ENCODE measurements at places on chromosomes 3 and 15. TPM values are rescaled to one million over a fixed set of nuclear protein-coding genes. Genes with fewer than 3 reads are reported as not detected.
A peak's percentile ranks its signal among the peaks of the same experiment; 100 is the strongest.

CHRNA7 gene
- total RNA-seq = 0.75 TPM

MOBP gene
- total RNA-seq = not detected

SAMMSON gene
- not detected for total RNA-seq

PIF1 gene
- total RNA-seq = 0.67 TPM

MYRIP gene
- total RNA-seq = 5.9 TPM

EOMES gene
- 1.2 TPM for total RNA-seq

VGLL3 gene
- 61.5 TPM for total RNA-seq

FBXW12 gene
- not detected for total RNA-seq

RHOV gene
- not detected for total RNA-seq

CP gene
- total RNA-seq = 3.4 TPM

LTK gene
- total RNA-seq = 15.1 TPM

GRCh38 chr3:124878561-124879336, 8.4 kb downstream of the ITGB5 start:
- no peak for DNase-seq
- no peak overlapping the region for H3K4me3 ChIP-seq
- H3K27me3 ChIP-seq = no peaks in the 10 kb centered on the region
- H3K36me3 ChIP-seq = no peaks in the 10 kb centered on the region
- H3K27ac ChIP-seq = peak overlapping the region; percentile 68
- peaks cover 36% of the 10 kb centered on the region for H3K4me1 ChIP-seq

DNA sequence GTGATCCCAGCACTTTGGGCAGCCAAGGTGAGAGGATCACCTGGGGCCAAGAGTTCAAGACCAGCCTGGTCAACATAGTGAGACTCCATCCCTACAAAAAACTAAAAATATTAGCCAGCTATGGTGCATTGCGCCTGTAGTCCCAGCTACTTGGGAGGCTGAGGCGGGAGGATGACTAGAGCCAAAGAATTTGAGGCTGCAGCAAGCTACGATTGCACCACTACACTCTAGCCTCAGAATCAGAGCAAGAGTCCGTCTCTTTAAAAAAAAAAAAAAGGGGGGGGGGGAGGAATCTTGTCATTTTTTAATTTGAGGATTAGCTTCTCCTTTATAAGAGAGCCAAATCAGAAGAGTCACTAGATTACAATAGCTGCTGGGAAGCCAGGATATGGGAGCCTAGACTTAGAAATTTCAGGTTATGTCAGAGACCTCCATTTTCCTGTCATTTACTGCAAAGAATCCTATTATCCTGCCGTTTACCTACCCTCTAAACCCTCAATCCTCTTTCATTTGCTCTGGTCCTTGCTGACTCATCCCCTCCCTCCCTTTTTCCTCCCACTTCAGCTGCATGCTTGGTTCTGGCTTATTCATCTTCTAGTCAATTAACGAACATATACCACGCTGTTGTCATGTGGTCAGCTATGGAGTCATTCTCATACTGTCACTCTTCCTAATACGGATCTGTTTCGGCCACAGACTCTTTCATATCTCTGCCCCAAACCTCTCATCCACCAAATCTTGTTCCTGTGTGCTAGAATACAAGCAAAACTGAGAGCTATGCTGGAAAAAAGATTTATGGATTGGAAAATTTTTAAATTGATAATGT, 83.8 kb upstream of the PPIB start:
- H3K27me3 ChIP-seq = no peaks in the 10 kb centered on the region
- no peak overlapping the region for H3K4me3 ChIP-seq
- H3K27ac ChIP-seq = no peak overlapping the region
- peaks cover 16% of the 10 kb centered on the region for H3K4me1 ChIP-seq
- no peak for DNase-seq
- no peaks in the 10 kb centered on the region for H3K36me3 ChIP-seq

DNA sequence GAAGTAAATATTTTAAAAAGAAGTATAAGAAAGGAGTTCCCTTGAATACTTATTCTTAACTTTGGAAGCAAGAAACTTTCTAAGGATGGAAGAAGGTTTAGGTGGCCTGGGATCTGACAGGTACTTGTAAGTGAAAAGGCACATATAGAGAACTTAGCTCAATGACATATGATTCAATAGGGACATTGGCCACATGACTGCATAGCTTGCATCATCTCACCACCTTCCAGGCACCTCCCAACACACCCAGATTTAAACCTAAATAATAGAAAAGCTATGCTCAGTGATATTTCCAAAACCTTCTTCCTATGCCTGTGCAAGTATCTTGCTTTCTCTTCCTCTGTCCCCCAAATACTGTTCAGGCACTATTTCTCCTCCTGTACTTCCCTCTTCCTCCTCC, 4.7 kb upstream of the P2RY1 start:
- no peak for DNase-seq
- H3K36me3 ChIP-seq = no peaks in the 10 kb centered on the region
- no peak overlapping the region for H3K4me3 ChIP-seq
- peaks cover 1% of the 10 kb centered on the region for H3K4me1 ChIP-seq
- no peak overlapping the region for H3K27ac ChIP-seq

- H3K36me3 ChIP-seq = no peaks in the 10 kb centered on the region
- H3K27me3 ChIP-seq = no peaks in the 10 kb centered on the region
- no peak overlapping the region for H3K4me3 ChIP-seq
Measured at GRCh38 chr3:197258168-197258755, 40.1 kb downstream of the DLG1 start.

- H3K27me3 ChIP-seq = no peaks in the 10 kb centered on the region
- DNase-seq = no peak
- no peak overlapping the region for H3K27ac ChIP-seq
- no peaks in the 10 kb centered on the region for H3K36me3 ChIP-seq
Measured at GRCh38 chr3:110494093-110494490, 577.5 kb upstream of the NECTIN3 start.

DNA sequence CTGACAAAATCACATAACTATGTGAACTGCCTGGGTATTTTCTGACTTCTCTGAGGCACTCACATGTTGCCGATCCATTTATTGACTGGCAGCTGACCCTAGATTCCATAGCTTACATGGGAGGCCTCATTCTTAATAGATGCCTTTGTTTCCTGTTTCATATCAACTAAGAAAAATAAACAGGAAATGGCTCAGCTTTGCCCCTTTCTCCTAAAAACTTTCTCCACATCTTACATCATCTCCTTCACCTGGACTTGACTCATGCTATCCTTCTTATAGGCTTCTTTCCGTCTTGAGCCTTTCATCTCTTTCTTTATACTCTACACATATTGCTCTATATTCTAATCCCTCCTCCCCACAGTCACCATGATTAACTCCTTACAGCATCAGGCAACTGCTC, 38.0 kb downstream of the TXNRD3 start:
- no peak for DNase-seq
- H3K4me1 ChIP-seq = no peaks in the 10 kb centered on the region
- H3K4me3 ChIP-seq = no peak overlapping the region

DNA sequence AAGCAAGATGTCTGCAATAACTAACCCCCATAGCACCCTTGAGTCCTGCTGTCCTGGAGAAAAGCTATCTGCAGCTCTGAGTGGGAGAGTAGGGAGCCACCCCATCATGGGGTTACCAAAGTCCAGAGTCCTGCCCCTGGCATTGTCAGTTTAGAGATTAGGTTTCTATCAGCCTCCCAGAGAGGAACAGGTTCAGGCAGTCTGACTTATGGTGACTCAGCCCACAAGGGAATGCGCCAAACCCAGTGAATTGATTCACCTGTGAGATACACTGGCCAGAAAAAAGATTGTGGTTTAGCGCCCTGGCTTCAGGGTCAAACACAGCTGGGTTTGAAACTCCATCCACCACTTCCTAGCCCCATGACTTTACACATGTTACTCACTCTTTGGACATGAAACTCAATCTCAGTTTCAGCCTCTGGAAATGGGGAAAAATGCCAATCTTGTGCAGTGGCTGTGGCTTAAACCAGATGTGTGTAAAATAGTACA, 263.6 kb upstream of the HES1 start:
- no peak overlapping the region for H3K27ac ChIP-seq
- no peaks in the 10 kb centered on the region for H3K27me3 ChIP-seq
- DNase-seq = no peak
- no peak overlapping the region for H3K4me3 ChIP-seq
- no peaks in the 10 kb centered on the region for H3K36me3 ChIP-seq
- H3K4me1 ChIP-seq = no peaks in the 10 kb centered on the region

DNA sequence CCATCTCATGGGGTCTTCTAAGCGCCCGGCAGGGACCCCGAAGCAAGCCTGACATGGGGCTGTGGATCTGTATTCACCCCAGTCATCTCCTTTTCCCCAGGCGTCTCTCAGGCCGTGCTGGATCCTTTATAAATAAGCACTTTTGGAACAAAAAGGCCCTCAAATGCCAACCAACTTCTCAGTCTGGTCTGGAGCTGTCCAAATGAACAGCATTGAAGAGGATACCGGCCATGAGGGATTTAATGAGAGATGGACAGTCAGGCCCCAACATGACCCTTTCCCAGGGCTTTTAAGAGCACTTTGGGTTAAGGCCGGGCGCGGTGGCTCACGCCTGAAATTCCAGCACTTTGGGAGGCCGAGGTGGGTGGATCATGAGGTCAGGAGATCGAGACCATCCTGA, 89.2 kb upstream of the SPATA12 start:
- H3K36me3 ChIP-seq = no peaks in the 10 kb centered on the region
- no peaks in the 10 kb centered on the region for H3K27me3 ChIP-seq
- DNase-seq = no peak
- H3K27ac ChIP-seq = no peak overlapping the region

DNA sequence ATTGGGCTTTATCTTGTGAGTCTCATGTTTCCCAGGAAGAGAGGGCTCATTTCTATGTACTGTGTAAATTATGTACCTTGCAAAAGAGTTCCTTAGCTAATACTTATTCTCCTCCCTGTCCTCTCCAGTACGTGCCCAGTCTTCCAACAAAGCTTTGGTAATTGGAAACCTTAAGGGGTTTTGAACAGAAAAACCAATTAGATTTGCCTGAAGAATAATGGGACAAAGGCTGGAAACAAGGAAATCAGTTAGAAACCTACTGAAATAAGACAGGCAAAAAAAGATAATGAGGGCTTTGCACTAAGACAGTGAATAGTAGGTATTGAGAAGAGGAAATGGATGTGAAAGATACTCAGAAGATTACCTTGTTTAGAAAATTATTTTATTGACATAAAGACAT, 82.5 kb downstream of the SPRED1 start:
- peaks cover 5% of the 10 kb centered on the region for H3K36me3 ChIP-seq
- no peak for DNase-seq
- no peaks in the 10 kb centered on the region for H3K27me3 ChIP-seq

GRCh38 chr3:175620532-175620931, 761.4 kb downstream of the NAALADL2 start:
- H3K27ac ChIP-seq = no peak overlapping the region
- no peaks in the 10 kb centered on the region for H3K36me3 ChIP-seq
- no peak for DNase-seq
- H3K27me3 ChIP-seq = no peaks in the 10 kb centered on the region
- H3K4me1 ChIP-seq = no peaks in the 10 kb centered on the region
- H3K4me3 ChIP-seq = no peak overlapping the region

GRCh38 chr15:26910715-26911114, 43.9 kb downstream of the GABRA5 start:
- H3K27me3 ChIP-seq = no peaks in the 10 kb centered on the region
- no peak overlapping the region for H3K27ac ChIP-seq
- no peak for DNase-seq
- no peak overlapping the region for H3K4me3 ChIP-seq
- H3K4me1 ChIP-seq = no peaks in the 10 kb centered on the region

GRCh38 chr3:167694121-167694520, 40.4 kb upstream of the WDR49 start:
- no peak for DNase-seq
- H3K4me1 ChIP-seq = peaks cover 5% of the 10 kb centered on the region
- no peak overlapping the region for H3K4me3 ChIP-seq
- no peak overlapping the region for H3K27ac ChIP-seq
- peaks cover 53% of the 10 kb centered on the region for H3K36me3 ChIP-seq

GRCh38 chr3:5056111-5056391, 66.0 kb upstream of the ARL8B start:
- DNase-seq = no peak
- peaks cover 10% of the 10 kb centered on the region for H3K4me1 ChIP-seq
- no peak overlapping the region for H3K4me3 ChIP-seq
- H3K27me3 ChIP-seq = no peaks in the 10 kb centered on the region
- H3K36me3 ChIP-seq = no peaks in the 10 kb centered on the region
- peak overlapping the region; percentile 44 for H3K27ac ChIP-seq

DNA sequence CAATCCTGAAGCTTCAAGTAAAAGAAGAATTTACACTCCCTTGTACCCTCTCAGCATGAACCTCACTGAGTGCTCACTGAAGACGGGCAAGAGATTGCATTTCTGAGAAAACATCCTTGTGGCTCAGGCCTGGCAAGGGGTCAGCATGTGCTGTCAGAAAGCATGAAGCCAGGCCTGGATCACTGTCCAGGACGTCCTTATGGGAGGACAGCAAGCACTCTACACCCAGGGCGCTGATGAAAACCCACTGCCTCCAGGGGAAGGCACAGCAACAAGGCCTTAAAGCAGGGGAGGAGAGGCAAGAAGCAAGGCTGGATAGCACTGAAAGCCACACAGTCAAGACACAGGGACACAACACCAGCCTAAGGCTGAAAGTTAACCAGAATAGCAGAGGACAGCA, 315.4 kb downstream of the OCA2 start:
- H3K36me3 ChIP-seq = no peaks in the 10 kb centered on the region
- H3K27ac ChIP-seq = no peak overlapping the region
- H3K4me3 ChIP-seq = no peak overlapping the region
- DNase-seq = no peak

DNA sequence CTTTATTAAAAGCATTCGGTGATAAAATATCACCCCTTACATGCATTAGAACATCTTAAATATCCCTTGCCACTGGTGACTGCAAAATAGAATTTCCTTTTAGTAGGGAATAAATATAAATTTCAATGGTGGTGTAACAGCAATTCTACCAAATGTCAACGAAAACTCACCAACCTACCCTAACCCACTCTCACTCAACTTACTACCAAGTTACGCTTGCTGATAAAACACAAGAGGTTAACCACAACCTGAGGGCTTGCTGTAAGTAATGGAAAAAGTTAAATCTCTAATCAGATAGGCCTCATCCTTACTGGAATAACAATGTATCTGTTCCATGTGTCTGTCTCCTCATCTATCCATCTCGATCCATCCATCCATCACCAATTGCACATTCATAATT, 274.7 kb downstream of the FOXP1 start:
- no peaks in the 10 kb centered on the region for H3K27me3 ChIP-seq
- peaks cover 10% of the 10 kb centered on the region for H3K4me1 ChIP-seq
- no peak overlapping the region for H3K4me3 ChIP-seq
- H3K27ac ChIP-seq = no peak overlapping the region
- no peak for DNase-seq
- no peaks in the 10 kb centered on the region for H3K36me3 ChIP-seq

DNA sequence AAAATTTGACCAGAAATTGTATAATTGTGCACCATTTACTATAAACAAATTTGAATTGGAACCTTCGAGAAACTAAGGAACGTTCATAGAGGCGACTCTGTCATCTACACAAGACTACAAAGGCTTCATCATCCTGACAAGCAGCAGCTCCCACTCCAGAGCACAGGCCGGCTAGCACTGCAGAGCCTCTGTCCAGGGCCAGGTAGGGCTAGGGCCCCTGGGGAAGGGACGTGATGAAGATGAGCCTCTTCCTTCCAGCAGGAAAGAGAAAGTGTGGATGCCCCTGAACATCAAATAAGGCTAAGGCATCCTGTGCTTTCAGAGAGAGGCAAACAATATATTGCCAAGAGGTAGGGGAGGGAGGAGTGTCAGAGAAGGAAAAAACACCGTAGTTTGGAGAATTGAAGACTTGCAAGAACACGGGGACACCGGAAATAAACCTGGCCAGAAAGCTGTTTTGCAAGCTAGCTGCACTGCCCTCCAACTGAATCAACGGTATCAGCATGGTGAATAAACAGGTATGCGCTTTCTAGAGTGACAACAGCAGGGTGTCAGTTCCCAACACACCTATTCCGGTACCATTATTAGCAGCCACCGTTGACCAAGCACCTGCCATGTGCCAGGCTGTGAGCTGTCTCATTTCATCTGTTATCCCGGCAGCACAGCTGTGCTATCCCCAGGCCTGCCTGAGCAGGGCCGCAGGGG, 12.4 kb downstream of the XXYLT1 start:
- H3K4me3 ChIP-seq = peak overlapping the region; percentile 76
- no peaks in the 10 kb centered on the region for H3K36me3 ChIP-seq
- no peaks in the 10 kb centered on the region for H3K27me3 ChIP-seq
- DNase-seq = peak; percentile 57

Data from upper lobe of right lung (tissue), 1 donor.